ENCODE measurements at places on chromosomes 13 and 19.
A peak's percentile ranks its signal among the peaks of the same experiment; 100 is the strongest.

DNA sequence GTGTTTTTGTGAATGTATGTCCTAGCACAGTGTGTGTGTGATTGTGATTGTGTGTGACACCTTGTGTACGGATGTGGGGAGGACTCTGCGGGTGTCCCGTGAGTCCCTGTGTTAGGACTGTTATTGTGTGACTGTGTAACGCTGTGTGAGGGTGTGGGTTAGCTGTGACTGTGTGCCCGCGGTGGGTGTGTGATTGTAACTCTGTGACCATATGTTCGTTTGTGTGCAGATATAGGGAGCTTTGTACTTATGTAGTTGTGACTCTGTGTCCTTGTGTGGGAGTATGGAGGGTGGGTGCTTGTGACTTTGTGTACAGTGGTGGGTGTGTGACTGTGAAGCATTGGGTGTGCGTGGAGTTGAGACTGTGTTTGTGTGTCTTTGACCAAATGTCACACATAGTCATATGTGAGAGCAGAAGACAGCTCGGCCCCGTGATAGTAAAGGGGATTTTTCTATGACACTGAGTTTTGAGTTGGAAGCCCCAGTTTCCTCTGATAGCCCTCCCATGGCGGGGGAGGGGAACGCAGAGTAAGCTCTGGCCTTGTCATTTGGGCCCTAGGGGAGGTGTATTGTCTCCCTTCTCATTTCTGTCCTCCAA, 949 bp upstream of the ZNF260 start:
- DNase-seq: peak; percentile 34

DNA sequence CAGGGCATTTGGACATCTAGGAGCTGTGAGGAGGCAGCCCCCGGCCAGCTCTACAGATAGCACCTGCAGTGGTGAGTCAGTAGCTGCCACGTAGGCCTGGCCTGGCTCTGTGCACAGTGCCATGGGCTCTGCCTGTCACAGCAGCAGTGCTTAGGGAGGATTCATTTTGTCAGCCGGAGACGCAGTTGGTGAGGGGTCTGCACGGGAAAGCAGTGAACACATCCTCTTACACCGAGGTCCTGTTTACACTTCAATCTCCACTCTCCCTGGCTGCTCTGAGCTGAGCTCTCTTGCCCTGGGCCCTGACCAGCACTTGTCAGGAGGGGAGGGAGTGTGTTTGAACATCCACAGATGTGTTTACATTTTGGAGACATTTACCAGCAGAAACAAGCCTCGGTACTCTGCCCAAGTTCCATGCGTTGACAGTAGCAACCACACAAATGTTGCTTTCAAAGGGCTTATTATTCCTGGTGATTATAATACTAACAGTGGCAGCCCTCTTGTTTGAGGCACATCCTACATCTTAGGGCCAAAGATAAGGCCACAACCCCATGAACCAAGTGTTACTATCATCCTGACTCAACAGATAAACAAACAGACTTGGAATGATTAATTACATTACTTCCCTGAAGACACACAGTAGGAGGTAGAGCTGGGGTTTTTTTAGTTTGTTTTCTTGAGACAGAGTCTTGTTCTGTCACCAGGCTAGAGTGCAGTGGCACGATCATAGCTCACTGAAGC, 148.9 kb downstream of the USP12 start:
- DNase-seq: no peak

GRCh38 chr13:21971662-21972621, 301.1 kb downstream of the FGF9 start:
- no peak for DNase-seq

GRCh38 chr19:48085904-48086864, 24.4 kb downstream of the PLA2G4C start:
- no peak for DNase-seq

DNA sequence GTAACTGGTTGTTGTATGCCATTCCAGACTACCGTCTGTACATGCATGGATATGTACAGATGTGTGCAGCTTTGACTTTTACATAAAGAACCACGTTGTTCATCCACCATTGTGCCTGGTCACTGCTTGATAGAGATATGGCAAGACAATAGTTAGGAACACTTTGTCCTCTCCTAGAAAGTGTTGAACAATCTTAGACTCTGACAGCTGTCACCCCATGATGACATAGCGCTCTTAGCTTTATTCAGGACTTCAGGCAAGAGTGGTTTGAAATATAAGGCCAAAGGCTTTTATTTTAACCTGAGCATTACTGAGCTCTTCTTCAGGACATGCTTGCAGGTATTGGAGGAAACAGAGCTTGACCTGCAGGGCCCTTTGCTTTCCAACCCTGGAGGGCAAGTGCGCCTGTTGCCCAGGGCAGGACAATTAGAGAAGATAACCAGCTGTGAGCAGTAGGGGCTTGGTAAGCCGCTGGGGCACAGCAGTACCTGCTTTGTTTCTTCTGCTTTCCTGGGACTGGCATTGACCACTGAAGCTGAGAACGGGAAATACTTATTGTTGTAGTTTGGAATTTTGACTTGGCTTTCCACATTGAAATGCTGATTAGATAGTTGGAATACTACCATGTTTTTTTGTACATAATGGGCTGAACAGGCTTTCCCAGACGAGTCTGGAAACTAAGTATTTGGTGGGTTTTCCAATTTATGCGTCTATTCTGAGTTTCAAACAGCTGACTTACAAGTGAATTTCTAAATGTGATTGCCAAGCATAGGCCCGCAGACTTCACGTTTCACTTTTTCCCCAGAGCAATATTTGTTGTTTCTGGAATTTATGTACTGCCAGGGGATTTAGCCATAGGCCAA, 51.1 kb downstream of the GARRE1 start:
- DNase-seq: no peak

DNA sequence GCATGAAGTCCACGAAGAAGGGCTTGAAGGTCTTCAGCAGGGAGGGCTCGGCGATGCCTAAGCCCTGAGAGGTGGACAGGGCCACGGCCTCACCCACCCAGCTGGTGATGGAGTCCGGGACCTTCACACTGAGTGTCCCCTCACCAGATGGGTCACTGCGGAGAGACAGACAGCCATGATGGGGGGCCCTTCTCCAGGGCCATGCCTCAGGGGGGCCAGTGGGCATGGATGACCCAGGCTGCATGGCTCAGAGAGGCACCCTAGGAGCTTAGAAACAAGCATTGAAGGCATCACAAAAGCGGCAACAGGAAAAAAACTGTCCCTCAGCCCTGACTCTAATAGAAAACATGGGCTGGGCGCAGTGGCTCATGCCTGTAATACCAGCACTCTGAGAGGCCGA, 63.2 kb downstream of the F2RL3 start:
- no peak for DNase-seq

DNA sequence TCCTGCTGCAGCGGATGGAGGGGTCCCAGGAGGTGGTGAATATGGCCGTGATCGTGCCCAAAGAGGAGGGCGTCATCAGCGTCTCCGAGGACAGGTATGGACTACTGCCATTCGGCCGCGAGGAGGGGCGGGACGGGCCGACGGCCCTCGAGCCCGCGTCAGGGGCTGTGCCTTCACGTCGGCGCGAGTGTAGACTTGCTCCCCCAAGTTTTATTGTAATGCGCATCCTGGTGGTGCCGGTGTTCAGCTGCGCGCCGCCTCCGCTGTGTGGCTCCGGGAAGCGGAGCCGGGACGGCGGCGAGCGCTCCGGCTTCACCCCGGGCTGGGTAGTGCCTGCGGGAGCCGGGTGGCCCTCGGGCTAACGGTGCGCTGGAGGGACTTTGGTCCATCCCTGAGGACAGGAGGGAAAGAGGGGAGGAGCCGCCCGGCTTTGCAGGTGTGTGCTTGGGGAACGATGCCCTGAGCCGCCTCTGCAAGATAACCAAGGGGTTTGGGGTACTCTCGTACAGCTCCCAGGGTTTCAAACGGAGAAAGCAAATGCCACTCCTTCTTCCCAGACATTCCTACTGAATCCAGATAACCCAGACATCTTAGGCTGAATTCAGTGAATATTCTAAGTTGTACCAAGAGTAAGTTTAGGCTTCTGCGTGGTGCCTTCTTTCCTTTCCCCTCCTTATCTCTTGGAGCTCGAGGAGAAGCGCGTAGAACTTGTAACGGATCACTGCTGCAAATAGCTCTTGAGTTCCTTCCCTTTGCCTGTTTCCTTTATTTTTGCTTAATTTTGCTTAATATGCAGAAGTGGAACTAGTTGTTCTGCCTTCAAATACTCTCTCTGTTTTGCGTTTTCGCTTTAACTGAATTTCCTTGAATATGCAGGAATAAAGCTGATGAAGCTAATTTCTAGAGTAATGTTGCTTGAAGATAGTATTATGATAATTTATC, 740 bp downstream of the WDFY2 start:
- peak; percentile 38 for DNase-seq

DNA sequence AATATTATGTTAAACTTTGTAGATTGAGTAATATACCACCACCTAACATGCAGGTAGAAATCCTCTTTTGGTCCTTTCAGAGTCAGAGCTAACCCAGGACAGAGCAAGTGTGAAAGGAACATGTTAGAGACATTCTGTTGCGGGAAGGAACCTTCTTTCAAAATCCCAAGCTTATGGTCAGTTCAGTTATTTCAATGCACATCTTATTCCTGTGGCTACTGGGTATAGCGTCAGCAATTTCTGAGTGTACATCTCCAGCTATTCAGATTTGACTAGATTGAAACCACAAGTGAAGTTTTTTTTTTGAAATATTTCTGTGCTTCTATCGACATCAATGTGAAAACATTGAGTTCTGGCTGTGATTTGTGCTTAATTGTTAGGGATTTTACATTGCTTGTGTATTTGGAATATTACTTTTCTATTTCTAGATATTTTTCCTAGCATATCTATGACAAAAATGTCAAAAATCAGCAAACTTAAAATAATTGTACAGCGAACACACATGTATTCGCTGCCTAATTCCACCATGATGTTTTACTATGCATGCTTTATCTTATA, 165.3 kb downstream of the LMO7 start:
- DNase-seq: no peak

DNA sequence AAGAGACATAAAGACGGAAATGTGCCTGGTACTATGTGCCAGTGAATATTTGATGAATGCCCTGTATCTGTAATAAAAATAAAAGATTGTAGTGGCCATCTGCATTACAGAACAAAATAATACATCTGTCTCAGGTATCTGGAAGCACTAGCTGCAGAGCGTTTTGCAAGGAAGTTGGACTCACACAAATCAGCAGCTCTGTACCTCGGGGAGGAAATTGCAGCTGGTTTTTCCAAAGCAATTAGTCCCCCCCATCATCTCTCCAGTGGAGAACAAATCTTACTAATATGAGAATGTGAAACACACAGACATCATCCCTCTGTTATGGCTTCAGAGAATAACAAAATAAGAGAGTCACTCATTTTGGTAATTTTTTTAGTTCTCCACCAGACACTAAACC, 245.3 kb downstream of the ITGBL1 start:
- no peak for DNase-seq

- no peak for DNase-seq
These were observed 64.9 kb downstream of the DNAJC3 start for GRCh38 chr13:95741584-95742563.

GRCh38 chr13:93736909-93737308, 510.3 kb downstream of the GPC6 start:
- no peak for DNase-seq

GRCh38 chr13:44814161-44814560, 175.1 kb downstream of the NUFIP1 start:
- no peak for DNase-seq

- peak; percentile 61 for DNase-seq
These were observed 74.9 kb upstream of the WASF3 start for GRCh38 chr13:26482451-26483197.

- DNase-seq: no peak
These were observed 364.7 kb downstream of the ENOX1 start for GRCh38 chr13:43422116-43422515.

- DNase-seq: no peak
These were observed 3.4 kb upstream of the CTU1 start for GRCh38 chr19:51111606-51112005.

GRCh38 chr19:38900743-38901190, 998 bp downstream of the NFKBIB start:
- DNase-seq: no peak

DNA sequence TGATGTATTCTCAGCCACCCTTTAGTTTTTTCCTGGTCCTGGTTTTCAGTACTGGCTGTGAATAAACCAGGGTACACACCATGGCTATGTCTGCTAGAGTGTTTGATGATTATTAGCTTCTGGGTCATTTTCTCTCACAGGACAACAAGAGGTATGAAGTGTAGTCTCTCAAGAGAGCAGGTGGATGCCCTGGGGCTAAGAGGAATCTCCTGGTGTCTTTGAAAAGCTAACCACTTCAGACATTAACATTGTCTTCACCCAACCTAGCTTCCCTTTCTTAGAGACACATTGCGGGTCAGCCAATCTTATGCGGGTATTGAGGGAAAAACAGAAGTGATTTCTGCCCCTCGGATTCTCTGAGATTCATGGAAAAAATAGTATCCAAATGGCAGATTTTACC, 1.6 kb downstream of the ZNF730 start:
- DNase-seq: no peak

GRCh38 chr13:99585609-99586008, 84.3 kb downstream of the TM9SF2 start:
- no peak for DNase-seq

DNA sequence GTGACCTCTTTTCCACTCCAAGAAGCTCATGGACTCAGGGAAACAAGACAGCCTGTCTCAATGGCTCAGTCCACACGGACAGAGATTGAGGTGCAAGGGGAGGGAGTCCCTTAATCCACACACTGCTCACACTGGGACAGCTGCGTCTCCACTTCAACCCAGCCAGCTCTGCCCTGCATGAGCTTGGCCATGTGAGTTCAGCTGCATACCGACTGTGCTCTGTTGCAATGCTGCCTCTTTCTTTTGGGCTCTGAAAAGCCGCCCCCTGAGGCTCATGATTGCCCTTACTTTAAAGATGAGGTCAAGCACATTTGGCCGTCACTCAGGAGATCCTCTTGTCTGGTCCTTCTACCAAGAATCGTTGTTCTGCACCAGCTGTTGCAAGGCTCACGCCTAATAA, 64.8 kb upstream of the KCTD15 start:
- peak; percentile 89 for DNase-seq

GRCh38 chr19:42461700-42462324, 19.1 kb upstream of the CXCL17 start:
- no peak for DNase-seq

DNA sequence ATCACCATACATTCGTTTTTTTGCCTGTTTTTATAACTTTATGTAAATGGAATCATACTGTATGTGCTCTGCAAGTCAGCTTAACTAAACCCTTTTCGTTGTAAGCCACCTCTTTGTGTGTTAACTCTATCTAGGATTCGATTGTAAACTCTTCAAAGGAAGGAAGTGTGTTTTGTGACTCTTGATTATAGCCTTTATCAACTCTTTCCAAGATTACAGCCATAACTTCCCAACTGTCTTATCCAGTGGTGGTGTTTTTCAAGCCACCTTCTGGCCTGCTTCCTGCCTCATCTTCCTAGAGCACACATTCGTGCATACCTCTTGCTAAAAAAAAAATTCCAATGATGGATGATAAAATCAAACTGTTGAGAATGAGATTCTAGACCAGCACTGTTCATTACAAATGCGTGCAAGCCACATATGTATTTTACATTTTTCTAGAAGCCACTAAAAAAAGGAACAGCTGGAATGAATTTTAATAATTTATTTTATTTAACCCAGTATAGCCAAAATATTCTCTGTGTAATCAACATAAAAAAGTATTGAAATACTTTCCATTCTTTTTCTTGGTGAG, 12.0 kb upstream of the FBXL3 start:
- DNase-seq: no peak

All from NCI-H524 (cell line).